Brain pericyte (primary cell): ENCODE measurements at places on chromosomes 4 and X.

GRCh38 chr4:70768301-70768948, 46.7 kb downstream of the RUFY3 start:
- DNase-seq: no peak

DNA sequence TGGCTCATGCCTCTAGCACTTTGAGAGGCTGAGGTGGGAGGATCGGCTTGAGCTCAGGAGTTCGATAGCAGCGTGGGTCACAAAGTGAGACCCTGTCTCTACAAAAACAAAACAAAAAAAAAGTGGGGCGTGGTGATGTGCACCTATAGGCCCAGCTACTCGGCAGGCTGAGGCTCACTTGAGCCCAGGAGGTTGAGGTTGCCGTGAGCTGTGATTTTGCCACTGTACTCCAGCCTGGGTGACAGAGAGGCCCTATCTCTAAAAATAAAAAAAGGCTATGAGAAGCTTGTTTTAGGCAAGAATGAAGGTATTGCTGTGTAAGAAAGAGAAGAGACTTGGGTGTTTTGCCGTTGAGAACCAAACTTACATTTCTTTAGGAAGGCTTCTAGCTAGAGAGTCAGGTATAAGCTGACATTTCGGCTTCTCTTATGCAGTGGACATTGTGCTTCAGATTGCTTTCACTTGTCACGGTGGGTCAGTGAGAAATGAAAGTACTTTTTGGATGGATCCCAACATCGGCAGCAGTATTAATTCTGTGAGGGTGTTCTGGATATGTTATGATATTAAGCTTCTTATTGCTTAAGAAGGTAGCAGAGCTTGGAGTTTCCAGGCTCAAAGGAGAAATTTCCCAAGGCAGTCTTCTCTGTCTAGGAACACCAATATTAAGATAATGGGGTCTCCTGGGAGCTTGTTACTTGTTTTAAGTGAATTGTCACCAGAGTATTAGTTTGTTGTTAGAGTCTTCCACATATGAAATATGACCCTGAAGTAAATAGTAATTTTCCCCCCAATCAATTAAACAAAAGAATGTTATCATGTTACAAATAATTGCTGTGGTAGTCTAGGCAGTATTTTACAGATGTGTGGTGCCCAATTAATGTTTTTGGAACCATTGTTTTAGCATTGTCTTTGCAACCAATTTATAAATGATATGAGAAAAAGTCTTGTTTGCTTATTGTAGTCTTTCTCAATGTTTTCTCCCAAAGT, 17.6 kb downstream of the TMEM131L start:
- DNase-seq: no peak

DNA sequence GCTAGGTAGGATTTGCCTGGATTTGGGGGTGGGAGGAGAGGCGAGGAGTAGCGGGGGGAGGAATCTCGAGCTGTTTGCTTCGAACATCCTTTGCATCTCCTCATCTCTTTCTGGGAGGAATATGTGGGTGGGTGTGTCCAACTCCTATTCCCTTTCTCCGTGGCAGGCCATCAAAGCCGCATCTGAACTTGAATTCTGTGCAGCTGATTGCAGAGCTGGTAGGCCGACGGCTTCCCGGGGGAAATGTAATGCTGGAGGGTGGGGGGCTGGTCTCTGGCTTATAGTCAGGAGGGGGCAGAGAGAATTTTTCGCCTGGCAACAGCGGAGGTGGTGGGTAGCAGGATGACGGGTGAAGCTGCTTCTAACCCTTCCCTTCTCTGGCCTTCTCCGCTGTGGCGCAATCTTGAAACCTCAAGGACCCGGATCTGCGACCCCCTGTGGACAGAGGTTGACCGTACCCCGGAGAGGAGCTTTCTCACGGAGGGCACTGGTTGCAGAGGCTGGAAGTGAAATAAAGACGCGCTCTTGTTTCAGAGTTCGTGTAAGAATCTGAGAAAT, 628 bp downstream of the ZCCHC12 start:
- no peak for DNase-seq

DNA sequence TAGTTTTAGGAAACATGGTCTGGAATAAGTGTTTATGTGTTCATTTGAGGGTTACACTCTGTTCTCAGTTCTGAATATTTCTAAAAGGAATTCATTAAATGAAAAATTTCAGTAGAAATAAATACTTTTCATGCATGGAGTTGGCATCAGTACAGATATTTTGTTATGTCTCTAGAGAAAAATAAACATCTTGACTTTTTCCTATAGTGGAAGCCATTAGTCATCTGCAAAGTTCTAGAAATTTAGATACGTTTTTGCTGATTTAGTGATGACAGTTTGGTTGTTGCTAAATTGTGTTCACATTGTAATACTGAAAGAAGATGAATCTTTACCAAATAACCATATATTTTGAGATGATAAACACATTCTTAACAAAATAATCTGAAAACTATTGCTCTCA, 268.2 kb upstream of the TEX13A start:
- no peak for DNase-seq

GRCh38 chr4:18103876-18104605, 82.5 kb upstream of the LCORL start:
- DNase-seq: no peak

DNA sequence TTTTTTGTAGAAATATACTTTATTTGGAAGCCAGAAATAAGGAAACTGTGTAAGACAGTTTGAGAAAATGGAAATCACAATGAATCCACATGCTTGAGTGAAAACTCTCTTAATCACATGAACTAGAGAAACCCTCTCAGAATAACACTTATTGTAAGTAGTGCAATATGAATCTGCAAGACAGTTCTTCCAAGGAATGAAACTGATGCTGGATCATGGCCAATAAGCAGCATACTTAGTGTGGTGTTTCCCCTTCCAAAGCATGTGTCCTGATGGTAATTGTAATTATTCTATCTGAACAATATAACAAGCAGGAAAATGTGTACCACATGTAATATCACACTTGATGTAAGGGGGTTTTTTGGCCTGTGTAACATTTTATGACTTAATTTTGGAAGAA, 1870.5 kb upstream of the TENM3 start:
- DNase-seq: no peak

- DNase-seq: no peak
Measured at GRCh38 chrX:79259073-79259689, 108.0 kb downstream of the ITM2A start.

DNA sequence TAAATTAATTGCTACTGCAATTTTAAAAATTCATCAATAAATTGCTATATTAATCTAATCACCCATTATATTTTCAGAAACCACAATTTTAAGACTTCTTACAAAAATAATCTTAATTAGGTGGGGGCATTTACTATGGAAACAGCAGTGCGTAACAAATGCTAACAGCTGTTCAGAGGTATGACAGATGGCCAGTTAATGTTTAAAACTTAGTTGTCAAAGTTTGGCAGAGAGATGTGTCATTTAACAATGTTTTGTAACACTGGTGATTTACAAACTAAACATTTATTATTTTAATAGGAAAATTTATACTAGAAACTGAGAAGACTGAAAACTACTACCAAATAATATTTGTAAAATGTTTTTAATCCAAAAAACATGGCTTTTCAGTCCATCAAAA, 85.2 kb upstream of the GPR34 start:
- DNase-seq: no peak

DNA sequence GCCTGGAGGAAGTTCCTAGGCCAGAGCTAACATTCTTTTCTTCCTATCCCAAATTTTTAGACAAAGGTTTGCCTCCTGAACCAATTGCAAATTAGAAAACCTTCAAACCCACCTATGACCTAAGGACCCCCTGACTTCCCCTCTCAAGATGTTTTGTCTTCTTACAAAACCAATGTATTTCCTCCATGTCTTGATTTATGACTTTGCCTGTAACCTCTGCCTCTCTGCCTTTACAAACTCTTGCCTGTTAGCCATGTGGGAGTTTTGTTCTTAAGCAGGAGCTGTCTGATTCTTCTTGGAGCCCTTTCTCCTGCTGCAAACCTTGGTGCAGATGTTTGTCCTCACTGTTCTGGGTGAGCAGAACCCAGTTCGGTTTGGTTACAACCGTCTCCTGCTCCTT, 222.3 kb upstream of the BOD1L1 start:
- no peak for DNase-seq

GRCh38 chr4:183202523-183202922, 103.5 kb downstream of the WWC2 start:
- DNase-seq: no peak

DNA sequence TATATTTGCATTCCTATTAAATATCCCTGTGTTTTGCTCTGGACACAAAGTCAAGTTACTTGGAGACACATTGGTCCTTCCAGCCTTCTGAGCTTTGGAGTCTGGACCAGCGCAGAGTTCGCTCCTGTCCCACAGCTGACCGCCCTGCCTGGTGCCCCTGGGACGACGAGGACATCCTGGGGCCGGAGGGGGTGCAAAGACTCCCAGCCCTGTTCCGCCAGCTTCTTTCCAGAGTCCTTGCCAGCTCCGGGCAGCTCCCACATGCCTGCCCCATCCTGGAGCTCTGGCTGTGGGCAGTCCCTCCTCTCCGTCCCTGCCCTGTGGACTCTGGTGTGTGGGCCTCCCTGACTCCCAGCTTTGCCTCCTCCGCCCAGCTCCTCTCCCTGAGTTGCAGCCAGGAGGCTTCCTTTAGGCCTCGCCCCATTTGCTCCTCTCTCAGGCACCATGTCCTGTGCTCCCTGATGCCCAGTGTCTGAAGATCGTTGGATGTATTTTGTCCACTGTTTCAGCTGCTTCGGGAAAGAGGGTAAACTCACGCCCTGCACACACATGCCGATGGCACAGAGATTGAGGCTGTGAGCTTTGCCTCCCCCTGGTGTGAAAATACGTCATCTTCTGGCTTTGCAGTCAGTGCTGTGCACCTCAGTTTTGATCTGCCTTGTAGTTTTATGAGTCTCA, 4.9 kb upstream of the PCGF3 start:
- DNase-seq: no peak

- no peak for DNase-seq
Measured at GRCh38 chr4:138494116-138494515, 252.0 kb upstream of the SLC7A11 start.

DNA sequence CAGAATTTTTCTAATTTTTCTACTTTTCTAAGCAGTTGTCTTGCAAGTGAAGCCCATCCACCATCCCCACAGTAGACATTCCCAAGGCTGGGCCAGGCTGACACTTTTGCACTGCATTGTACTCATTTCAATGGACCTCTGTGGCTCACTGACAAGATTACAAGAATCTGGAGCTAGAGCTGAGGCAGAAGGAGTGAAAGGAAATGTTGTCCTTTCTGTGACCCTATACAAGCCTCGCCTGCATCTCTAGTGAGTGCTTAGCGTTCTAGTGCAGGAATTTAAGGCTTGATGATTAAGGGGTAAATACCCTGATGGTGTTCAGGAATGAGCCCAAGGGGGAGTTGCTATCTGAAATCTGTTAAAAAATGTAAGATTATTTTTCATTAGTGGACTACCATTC, 6.3 kb downstream of the MAGED1 start:
- no peak for DNase-seq

DNA sequence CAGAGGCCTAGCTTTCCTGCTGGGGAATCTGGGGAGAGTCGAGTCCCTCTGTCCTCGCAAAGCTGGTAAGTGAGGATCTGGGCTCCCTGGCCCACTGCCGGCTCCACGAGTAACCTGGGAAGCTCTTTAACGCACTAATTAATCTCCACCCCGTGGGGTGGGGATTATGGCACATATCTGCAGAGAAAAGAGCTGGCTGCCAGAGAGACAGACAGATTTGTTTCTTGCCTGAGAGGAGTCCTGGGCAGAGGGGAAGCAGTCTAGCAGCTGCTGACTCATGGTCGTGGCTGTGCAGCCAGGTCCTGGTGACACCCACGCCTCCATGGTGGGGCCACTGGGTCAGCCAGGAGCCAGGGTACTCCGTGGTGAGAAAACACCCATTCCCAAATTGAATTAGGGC, 14.0 kb downstream of the SORCS2 start:
- no peak for DNase-seq

GRCh38 chrX:129876771-129877305, 29.1 kb upstream of the UTP14A start:
- no peak for DNase-seq

DNA sequence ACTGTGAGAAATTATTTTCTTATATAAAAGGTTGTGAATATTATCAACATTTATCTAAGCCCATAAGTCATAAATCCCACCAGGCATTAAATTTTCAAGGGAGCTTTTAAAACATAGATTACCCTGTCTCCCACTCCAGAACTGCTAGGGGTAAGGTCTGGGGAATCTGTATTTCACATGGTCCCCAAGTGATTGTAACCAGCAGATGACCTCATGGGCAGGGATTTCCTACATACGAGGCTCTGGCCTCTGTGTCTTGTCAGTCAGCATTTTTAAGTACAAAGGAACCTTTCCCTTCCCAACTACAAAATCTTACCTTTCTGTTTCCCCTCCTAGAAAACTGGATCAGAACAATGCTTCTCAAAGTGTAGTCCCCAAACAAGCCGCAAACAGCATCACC, 188.6 kb downstream of the TSPAN5 start:
- no peak for DNase-seq

DNA sequence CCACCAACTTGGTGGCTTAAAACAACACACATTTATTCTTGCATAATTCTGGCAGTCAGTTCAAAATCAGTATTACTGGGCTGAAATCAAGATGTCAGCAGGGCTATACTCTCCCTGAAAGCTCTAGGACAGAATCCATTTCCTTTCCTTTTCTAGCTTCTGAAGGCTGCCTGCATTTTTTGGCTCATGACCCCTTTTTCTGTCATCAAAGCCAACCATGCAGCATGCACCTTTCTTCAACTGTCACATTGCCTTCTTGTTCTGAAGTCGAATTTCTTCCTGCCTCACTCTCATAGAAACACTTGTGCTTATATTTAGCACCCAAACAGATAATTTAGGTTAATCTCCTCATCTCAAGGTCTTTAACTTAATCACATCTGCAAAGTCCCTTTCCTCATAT, 79.8 kb upstream of the PPP1R2C start:
- no peak for DNase-seq

- no peak for DNase-seq
Measured at GRCh38 chr4:121794505-121795188, 6.5 kb upstream of the EXOSC9 start.

- no peak for DNase-seq
Measured at GRCh38 chrX:9196961-9197640, 163.2 kb upstream of the FAM9B start.

GRCh38 chrX:128818690-128819089, 704.6 kb downstream of the SMARCA1 start:
- DNase-seq: no peak

DNA sequence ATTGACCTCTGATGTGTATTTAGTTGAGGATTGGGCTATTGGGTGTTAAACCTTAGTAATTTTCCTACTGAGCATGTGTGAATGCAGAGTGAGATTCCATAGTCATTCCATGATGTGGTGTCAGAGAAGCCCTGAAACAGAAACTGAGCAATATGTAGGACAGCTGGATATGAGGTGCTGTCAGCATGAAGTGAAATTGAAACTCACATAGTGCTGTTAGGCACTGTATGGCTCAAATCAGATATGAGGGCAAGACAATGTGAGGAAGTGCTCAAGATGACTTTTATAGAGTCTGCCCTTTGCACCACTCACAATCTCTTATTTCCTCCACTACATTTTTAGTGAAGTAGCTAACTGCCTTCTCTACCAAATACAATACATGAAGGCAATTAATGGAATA, 188.3 kb downstream of the SH3BGRL start:
- DNase-seq: no peak

DNA sequence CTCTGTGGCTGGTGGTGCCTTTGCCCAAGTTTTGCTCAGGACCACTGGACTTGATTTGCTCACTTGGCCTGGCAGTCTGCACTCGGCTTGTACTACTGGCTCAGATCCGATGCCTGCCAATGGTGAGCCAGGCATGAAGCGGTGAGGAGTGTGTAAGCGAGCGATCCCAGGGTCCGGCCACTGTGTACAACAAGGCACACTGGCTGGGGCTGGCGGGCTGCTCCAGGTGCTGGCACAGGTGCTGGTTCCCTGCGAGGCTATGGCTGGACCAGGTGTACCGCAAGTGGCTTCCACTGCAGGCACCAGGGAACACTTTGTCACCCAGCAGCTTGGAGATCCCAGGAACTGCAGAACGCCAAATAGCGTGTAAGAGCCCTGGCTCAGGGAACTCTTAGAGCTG, 329.7 kb downstream of the CCSER1 start:
- DNase-seq: no peak
